Esophagus squamous epithelium (tissue), 5 donors: ENCODE measurements at places on chromosomes 16 and 17.

GRCh38 chr17:76083536-76084182 lies 4.7 kb downstream of the ZACN start:
- DNase-seq: no peak

DNA sequence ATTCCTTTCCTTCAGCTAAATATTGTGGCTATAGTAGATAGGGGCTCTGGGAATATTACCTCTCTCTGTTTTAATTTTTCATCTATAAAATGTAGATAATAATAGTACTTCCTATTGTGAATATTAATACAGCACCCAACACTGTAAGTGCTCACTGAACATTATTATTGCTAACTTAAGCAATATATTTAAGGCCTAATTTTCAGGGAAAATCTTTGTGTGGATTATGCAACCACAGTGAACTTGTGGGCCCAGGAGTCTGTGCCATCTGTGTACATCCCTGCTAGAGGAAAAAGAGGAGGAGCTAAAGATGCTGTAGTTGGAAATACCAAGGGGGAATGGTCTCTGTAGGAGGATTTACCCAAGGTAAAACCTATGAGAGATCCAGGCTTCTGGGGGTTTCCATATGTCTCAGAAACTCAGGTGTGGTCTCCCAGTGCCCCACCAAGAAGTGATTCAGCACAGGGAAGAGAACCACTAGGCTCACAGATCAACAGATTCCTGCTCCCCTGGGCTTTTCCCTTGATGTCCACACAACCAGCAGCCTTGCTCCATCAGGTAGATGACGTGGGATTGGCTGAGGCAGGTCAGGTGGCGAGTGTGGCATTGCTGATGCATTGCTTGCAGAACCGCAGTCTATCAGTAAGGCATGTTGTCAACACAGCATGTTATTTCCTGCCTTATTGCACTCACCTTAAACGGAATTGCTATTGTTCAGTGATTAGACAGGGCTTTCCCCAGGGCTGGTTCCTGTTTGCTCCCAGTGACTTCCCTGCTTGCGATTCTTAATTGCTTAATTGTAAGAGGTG lies 1.6 kb upstream of the N4BP1 start:
- DNase-seq: no peak

- no peak for DNase-seq
Observed at GRCh38 chr17:8117980-8118768, at the start of gene ALOXE3. Gene ALOXE3, minus strand, starts transcription at chr17:8118514. Its CDS starts 524 bp downstream, at chr17:8117990.

DNA sequence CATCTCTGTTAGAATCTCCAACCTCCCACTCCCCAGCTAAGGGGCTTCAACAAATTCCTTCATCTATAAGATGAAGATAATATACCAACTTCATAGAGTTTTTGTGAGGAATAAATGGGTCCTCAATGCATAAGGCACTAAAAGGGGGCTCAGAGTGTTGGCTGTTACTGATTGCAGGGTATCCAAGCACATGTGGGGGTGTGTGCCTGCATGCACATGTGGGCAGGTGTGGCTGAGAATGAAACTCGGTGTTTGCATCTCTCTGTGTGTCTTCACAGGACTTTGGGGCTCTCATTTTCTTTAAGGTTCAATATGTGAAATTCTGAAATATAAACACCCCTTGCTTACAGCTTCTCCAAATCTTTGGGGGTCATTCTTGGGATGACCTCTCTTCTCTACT lies 4.1 kb upstream of the PPP1R9B start:
- DNase-seq: no peak

DNA sequence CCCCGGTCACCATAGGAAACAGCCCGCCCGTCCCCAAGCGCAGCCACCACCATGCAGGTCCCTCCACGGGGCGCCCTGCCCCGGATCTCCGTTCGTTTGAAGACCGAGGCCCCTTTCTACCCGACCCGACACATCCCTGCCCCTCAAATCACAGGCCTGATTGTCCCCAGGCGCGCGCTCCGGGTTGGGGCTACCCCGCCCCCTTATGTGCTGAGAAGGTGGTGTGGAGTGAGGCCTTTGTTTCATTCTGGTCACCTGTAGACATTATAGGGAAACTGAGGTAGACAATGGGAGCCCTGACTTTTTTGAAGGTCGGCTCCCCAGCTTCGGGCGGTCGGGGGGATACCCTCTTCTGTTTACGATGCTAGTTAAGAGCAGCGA lies 763 bp upstream of the ACTG1 start:
- no peak for DNase-seq
